ENCODE measurements at places on chromosomes 13 and 19.

DNA sequence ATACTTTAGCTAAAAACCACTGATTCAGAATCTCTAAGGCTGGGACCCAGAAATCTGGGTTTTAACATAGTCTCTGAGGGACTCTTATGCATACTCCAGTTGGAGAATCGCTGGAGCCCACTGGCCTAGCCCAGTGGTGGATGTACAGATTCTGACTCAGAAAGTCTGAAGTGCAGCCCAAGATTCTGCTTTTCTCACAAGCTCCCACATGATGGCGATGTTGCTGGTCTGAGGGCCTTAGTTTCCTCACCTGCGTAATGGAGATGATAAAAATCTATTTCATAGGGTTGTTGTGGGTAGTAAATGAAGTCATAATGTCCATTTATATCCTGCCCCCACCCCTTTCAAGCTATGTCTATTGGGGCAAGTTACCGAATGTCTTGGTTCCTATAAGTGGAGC lies 7.7 kb upstream of the CDADC1 start:
- DNase-seq: peak; percentile 64

DNA sequence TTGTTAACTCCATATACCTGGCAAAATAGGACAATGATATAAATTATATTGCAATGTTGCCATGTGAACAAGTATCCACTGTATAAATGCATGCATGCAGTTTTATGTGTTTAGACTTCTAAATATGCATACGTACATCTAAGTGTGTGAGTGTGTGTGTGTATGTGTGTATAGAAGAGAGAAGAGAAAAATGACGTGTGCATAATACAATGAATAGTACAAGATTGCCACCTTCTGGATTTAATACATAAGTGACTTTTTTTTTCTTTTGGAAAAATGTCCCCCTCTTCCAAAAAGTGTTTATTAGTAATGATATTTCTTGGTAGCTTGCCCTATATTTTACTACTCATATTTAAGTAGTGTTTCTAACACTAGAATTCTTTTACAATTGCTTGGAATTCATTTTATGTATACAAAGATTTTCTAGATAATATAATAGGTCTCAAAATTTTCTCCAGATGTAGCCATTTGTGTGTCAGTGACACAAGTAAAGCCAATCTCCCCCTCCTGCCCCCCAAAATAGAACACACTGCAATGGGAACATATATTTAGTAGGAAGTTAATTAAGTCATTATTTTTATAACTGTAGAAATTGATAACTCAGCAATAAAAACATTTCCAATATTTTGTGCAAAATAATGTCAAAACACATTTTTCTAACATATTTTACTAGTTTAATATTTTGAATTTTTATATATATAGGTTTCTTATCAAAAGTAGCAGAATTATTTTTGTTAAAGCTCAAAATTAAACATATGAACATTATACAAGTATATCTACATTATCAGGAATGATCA lies 783.3 kb upstream of the ATXN8OS start:
- DNase-seq: peak; percentile 53

DNA sequence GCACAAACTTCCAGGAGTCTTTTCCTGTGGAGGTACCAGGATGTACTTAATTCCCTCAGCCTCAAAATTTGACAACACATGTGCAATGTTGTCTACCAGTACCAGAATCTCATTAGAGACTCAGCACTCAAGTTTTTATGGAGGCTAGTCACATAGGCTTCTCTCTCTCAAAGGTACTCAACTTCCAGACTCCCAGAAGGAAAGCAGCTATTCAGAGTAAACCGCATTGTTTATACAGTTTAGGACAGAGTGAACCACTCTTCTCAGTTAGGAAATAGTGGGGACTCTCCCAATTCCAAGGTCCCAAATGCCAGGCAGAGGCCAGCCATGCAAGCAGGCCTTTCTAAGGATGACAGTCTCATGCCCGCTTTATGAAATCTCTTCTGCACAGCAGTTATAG lies 8.5 kb upstream of the C1QTNF9B start:
- DNase-seq: no peak

DNA sequence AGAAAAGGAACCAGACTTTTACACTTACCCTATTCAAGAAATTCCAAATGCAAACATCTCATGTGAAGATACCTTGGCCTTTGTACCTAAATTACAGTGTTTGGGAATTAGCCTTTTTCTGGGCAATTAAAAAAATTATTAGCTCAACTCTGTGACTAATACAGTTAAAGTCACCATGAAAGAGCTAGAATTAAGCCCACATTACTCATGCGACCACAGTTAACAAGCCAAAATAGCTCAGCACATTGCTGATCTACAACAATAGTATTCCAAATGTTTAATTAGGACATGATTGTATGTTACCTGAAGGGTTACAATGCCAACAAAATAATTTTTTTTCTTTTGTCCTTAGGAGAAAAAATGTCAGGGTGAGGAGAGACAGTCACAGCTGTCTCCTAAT lies 263.6 kb upstream of the GPC6 start:
- no peak for DNase-seq

GRCh38 chr19:3152419-3152780 lies 16.6 kb downstream of the GNA15 start:
- no peak for DNase-seq

GRCh38 chr19:375395-376110 lies 31.0 kb upstream of the MIER2 start:
- no peak for DNase-seq
